ENCODE measurements at places on chromosomes 2 and 18.

GRCh38 chr2:137185378-137186078 lies 420.2 kb downstream of the THSD7B start:
- no peak for DNase-seq

GRCh38 chr2:187541086-187542085 lies 12.8 kb downstream of the TFPI start:
- DNase-seq = no peak

DNA sequence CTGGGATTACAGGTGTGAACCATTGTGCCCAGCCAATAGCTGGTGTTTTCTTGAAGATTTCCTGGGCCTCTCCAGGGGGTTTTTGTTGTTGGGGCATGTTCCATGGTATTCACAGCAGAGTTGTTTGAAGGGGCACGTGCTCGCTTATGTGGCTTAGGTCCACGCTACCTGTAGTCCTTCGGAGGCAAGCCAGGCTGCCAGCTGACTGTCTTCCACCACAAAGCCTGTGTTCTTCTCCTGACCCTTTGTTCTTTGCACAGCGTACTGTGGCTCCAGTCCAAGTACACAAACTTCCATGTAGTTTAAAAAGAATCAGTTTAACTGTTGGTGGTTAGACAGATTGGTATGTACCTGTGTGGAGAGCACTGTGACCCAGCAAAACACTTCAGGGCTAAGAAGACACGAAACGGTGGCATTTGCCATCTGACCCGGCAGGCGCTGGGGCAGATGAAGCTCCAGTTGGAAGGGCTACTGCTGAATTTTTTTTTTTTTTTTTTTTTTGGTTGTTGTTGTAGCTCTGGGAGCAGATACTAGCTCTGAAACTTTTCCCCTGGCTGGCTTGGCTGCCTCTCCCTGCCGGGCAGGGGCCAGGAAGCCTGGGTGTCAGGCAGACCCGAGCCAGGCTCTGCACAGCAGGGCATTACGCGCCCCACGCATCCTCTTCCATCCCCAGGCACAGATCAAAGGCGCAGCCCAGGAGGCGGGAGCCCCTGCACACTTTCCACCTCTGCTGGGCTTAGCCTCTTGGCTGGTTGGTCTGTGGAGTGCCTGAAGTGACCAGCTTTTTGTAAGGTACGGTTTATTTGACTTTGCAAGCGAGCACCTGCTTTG lies 5.7 kb downstream of the GREB1 start:
- no peak for DNase-seq

- no peak for DNase-seq
Measured at GRCh38 chr18:26977781-26978180, 112.3 kb upstream of the AQP4 start.

DNA sequence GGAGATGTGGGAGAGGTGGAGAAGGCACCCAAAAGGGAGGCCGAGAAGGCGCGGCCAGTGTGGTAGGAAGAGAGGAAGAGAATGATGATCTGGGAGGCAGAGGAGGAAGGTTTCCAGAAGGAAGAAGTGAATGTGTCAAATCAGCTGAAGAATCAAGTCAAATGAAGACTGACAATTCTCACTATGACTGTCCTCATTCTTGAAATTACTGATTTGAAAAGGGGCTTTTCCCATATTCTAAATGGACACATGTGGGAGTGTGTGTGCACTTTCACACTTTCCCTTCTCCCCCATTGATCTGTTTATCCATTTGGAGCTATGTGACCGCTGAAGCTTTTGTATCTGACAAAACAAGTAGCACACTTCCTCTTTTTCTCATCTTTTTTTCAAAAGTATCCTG lies 6.1 kb downstream of the AFF3 start:
- no peak for DNase-seq

DNA sequence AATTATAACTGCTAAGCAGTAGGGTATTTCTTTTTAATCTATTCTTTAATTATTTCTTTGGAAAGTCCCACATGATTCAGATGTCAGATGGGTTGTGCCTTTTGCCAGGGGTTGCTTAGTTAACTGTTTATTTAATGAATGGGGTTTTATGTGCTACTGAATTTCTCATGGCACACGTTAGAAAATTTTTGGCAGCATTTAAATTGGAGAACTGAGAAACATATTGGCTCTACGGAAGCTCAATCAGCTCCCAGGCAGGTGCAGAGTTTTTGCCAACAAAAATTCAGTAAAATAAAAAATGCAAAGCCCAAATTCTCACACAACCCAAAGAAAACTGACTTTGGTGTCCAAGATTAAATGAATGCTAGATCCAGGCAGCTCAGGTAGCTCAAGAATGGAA lies 467.2 kb downstream of the NRXN1 start:
- no peak for DNase-seq

- DNase-seq = no peak
Measured at GRCh38 chr2:27738349-27739057, 33.0 kb upstream of the MRPL33 start.

GRCh38 chr2:165497659-165498317 lies 28.3 kb downstream of the CSRNP3 start:
- no peak for DNase-seq

DNA sequence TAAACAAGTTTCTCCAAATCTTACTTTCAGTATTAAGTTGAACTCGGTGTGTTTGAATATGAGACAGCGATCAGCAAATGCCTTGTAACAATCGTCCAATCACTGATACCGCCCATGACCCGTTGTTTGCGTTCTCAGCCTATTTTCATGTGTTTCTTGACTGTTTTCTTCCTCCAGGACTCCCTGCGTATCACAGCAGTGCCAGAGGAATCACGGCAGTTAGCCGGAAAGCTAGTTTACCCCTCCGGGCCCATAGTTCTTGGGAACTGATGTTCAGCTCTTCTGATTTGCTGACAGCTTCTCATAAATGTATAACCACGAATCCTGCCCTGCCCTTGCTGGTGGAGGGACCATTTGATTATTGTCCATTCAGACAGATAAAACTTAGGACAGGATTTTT lies 42.2 kb upstream of the TPO start:
- DNase-seq = no peak

- DNase-seq = no peak
Measured at GRCh38 chr2:239667431-239667985, 266.7 kb upstream of the HDAC4 start.

GRCh38 chr2:169108099-169108884 lies 38.9 kb downstream of the DHRS9 start:
- no peak for DNase-seq

- DNase-seq = no peak
Measured at GRCh38 chr2:216002101-216002678, 11.2 kb downstream of the MREG start.

- no peak for DNase-seq
Measured at GRCh38 chr2:207813221-207813916, 43.7 kb upstream of the FZD5 start.

GRCh38 chr2:3986530-3987258 lies 283.3 kb downstream of the DCDC2C start:
- no peak for DNase-seq

GRCh38 chr2:147845411-147845971 lies 662 bp downstream of the ACVR2A start:
- DNase-seq = peak; percentile 21

GRCh38 chr2:106197878-106198277 lies 3.8 kb upstream of the UXS1 start:
- DNase-seq = no peak

DNA sequence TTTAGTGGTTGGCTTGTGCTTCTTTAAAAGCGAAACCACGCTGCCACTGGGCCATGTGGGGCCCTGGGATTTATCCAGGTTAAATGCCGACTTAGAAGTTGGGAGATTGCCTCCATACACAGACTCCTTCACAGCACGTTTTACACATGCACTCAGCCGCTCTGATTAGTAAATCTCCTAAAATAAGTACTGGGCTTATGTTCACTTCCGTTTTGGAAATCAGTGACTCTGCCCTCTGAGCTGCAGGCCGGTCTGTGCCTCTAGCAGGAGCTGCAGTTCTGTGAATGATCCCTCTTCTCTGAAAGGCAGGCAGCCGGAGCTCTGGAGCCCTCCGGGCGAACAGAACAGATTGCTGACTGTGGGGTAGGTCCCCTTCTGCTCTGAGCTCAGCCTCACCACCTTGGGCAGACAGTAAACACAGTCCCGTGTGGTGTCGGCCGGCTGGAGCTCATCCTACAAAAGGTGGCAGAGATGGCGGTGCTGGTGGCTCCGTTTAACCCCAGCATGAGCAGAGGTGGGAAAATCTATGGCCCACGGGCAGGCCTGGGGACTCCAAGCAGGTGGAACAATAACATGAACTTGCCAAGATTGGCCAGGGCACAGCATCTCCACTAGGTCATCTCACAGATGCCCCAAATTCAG lies 9.8 kb upstream of the RAB17 start:
- DNase-seq = no peak

- no peak for DNase-seq
Measured at GRCh38 chr2:190425221-190425866, 17.2 kb downstream of the MFSD6 start.

Data from effector CD4-positive, alpha-beta T cell (primary cell).